NCI-H2081 (cell line): ENCODE measurements at places on chromosomes 11 and 22.

DNA sequence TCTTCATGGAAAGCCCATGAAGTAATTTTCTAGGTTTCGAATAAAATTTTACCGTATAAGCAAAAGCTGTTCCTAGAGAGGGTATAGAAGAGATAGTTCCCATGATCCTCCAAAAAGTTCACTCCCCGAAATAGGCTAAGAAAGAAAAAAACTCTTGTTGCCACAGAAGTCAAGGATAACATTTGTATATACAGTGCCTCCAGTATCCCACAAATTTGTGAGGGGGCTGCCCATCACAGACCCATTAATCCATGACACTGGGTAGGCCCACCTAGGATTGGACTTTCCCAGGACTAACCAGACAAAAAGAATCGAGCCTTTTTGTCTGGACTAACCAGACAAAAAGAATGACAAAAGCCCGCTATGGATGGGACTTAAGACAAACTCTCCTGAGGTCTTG, 233.0 kb downstream of the DDX10 start:
- DNase-seq = no peak

GRCh38 chr11:94145431-94145830, 16.8 kb downstream of the PANX1 start:
- DNase-seq = no peak

DNA sequence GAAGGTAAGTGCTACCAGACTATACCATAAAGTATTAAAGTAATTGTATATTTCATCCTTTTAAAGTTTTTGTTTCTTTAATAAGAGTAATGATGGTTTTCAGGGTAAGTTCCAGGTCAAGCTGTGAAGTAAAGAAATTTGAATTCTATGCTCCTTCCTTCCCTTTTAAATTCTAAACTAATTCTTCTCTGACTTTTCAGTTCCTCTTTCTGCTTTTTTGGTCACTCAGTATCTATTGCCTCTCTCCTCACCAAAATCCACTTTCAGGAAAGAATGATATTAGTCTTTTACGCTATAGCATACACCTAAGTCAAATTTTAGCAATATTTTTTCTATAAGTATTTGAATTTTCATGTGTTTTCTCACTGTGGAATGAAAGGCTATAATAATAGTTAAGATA, 8.2 kb downstream of the MMP8 start:
- no peak for DNase-seq

GRCh38 chr11:99325847-99326246, 305.1 kb downstream of the CNTN5 start:
- no peak for DNase-seq

DNA sequence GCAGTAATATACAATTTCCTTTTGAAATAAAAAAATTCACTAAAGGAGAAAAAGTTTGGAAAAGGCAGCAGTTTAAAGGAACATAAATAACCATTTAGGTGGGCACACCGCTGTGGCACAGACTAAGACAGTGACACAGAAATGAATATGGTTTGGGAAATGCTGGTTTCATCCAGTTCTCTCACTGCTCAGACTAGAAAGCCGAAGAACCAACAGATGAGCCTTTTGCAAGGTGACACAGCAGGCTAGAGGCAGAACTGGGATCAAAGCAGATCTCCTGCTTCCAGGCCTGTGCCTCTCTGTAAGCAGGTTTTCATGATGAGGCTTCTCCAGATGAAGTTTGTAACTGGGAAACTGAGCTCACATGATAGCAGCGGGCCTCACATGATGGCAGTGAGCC, 380.0 kb upstream of the NARS2 start:
- no peak for DNase-seq

- DNase-seq = no peak
Measured at GRCh38 chr11:15179167-15179566, 64.4 kb downstream of the INSC start.

- DNase-seq = no peak
Measured at GRCh38 chr11:14932447-14932846, 39.7 kb downstream of the CALCA start.
